ENCODE measurements at places on chromosomes 13 and 19.

- no peak for DNase-seq
Measured at GRCh38 chr19:43422000-43422688, 7.5 kb downstream of the TEX101 start.

DNA sequence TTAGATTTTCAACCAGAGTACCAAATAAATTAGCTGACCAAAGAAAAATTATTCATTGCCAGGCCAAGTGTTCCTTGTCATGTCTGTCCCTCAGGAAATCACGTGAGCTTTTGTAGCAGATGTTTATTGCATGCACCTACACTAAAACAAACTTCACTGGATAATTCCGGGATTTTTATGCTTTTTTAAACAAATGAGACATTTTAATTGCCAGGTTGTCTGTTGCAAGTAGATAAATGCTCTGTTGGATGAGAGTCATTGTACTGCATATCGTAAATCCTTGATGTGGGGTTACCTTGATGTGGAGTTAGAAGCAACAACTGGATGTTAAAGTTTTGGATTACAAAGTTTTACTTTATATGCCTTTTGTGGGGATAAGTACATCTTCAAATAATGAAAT is 1187.7 kb upstream of the PCDH9 start:
- no peak for DNase-seq

- DNase-seq: no peak
Measured at GRCh38 chr13:67292886-67293285, 62.8 kb upstream of the PCDH9 start.

DNA sequence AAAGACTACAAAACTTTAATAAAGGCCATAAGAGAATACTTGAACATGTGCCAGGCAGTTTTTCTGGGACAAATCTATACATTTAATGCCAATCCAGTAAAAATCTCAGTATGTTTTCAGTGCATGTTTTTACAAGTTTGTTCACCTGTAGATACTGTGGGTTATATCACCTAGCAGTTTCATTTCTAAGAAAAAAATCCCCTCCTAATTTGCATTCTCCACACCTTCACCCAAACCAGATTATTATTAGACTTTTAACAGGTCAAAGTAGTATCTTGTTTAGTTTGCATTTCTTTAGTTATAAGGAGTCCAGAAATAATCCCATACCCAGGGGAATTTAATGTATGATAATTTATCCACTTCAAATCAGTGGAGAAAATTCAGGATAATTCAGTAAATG is 17.0 kb upstream of the LPAR6 start:
- DNase-seq: no peak

DNA sequence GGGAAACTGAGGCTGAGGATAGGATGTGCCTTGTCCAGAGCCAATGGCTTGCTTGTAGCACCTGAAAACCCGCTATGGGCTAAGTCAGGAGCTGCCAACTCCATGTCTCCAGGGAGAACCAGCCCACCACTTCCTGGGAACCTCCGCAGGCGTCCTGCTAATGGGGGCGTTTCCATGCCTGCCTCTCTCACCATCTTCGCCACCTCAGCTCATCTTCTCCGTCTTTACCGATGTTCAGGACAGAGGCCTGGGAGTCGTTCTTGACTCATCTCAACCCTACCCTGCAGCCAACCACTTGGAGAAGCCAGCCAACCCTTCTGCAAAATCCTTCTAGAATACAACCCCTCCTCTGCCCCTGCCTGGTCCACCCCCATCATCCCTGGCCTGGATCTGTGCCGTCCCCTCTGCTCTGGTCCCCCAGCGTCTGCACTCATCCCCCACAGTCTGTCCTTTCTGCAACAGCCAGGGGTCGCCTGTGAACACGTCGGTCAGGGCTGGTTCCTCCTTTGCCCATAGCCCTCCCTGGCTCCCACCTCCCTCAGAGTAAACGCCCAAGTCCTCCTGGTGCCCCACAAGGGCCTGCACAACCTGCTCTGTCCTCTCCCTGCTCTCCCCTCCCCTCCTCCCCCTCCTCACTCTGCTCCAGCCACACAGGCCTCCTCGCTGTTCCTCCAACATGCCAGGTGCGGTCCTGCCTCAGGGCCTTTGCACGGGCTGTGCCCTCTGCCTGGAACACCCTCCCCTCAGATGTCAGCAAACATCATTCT is 31.0 kb downstream of the PTPRS start:
- no peak for DNase-seq

DNA sequence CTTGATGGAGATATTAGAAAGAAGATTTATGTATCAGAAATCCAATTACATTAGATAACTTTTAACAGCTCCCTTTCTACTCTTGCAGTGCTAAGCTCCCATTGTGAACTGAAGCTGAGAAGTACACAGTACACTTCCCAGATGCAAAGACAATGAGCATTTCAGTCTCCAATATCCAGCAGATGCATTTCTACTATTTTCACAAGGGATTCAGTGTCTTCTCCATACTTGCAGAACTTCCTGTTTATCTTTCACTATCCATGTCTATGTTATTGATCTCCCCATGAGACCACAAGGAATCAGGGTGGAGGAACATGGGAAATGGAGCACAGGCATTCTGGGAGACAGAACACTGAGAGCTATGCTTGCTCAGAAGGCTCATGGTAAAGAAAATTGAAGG is 207.5 kb downstream of the ENOX1 start:
- no peak for DNase-seq

DNA sequence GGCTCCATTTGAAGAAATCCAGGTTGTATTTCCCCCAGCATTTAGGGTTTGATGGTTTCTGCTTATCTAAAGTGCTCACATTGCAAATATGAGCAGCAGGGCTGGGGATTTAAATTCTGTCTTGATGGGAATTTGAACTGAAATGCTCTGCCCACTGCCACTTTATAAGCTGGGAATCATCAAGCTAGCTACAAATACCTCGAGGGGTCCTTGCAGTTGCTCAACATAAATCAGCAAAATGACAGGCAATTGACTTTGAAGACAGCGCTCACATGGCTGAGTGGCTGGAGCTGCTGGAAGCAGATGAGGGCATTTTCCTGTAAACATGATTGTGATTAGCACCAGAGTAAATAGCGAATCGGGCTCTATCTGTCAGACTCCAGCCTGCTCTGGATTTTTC is 39.4 kb upstream of the MEDAG start:
- DNase-seq: no peak

DNA sequence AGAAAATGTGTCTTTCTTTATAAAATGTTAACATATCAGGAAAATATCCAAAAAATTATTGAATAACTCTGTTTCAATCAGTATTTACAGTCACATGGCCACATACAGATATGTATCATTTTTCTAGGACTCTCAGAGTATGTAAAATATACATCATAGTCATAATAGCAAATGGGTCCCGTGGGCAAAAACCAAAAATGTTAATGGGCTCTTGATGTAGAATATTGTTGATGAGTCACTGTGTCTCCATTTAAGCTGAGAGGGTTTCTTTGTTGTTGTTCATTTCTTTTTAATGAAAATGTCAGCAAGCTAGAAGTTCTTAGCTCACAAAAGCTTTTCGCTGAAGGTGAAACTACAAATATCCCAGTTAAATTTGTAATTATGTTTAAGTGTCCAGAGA is 1713.1 kb upstream of the PCDH20 start:
- DNase-seq: no peak

- no peak for DNase-seq
Measured at GRCh38 chr13:46377554-46377953, 9.5 kb downstream of the RUBCNL start.

DNA sequence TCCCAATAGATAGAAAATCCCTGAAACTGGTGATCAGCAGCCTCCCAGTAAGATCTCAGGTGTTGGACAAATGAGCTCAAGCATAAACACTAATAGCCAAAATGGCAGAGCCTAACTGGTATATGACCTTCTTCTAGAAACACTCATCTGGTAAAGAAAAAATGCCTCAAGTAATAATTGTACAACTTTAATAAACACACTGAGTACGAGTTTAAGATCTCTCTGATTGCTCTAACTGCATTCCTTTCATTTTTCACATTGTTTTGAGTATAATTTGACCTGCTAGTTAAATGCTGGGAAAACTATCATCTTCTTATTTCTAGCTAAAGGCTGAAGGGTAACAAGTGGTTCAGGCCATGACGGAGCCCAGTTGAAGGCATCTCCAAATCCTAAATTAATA is 2009.5 kb upstream of the PCDH20 start:
- DNase-seq: no peak

GRCh38 chr19:3404324-3405260 is 38.2 kb downstream of the NFIC start:
- no peak for DNase-seq

GRCh38 chr13:78228940-78229339 is 310.3 kb upstream of the EDNRB start:
- DNase-seq: no peak

- DNase-seq: no peak
Measured at GRCh38 chr13:26067601-26068000, 15.8 kb upstream of the SHISA2 start.

DNA sequence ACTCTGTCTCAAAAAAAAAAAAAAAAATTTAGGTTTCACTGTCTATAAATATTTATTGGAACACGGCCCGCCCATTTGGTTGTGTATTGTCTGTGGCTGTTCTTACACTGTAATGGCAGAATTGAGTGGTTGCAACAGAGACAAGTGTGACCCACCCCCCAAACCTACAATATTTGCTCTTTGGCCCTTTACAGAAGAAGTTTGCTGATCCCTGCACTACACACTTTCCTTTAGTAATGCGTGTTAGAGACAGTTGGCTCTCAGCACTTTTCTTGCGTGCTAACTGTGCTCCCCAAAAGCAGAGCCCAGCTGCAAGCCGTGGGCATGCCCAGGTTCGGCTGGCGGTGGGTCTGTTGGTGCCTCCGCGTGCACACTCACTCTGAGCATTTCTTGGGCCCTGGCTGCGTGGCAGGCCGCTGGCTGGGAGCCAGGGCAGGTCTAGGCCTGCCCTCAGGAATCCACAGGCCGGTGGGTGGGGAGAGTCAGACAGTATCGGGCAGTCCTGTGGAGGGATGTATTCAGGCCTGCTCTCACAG is 72.6 kb downstream of the SIPA1L3 start:
- DNase-seq: no peak

- DNase-seq: peak; percentile 39
Measured at GRCh38 chr13:96052656-96053002, 572 bp downstream of the UGGT2 start.

- no peak for DNase-seq
Measured at GRCh38 chr13:45826731-45827130, 24.8 kb downstream of the SIAH3 start.

GRCh38 chr19:21498651-21499050 is 6.8 kb upstream of the ZNF429 start:
- no peak for DNase-seq

DNA sequence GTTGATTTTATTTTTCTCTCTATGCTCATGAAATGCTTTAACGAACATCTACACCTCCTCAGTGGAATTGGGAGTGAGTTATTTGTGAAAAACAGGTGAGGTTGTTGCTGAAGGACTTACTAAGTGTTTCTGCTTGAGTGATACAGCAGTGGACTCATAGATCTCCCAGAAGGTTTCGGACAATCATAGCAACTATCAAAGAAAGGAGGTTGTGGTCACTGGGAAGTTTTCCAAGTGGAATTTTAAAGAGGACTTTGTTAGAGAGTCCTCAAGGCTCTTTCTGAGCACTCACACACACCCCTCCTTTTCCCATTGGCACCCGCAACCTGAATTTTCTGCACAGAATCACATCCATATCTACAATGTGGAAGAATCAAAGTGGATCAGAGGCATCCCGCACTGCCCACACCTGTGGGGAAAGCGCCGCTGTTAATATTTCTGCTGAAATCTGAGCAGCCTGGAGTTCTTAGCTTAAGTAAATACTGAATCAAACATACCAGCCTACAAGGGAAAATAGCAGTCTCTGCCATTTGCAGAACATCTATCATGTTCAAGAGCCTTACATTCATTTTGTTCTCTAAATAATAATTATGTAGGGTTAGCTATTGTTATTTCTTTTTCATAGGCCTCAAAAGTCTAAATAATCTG is 719.4 kb downstream of the DIAPH3 start:
- DNase-seq: no peak

Measured in A549 (cell line).